ENCODE measurements at places on chromosomes 1 and 21.
A peak's percentile ranks its signal among the peaks of the same experiment; 100 is the strongest.

DNA sequence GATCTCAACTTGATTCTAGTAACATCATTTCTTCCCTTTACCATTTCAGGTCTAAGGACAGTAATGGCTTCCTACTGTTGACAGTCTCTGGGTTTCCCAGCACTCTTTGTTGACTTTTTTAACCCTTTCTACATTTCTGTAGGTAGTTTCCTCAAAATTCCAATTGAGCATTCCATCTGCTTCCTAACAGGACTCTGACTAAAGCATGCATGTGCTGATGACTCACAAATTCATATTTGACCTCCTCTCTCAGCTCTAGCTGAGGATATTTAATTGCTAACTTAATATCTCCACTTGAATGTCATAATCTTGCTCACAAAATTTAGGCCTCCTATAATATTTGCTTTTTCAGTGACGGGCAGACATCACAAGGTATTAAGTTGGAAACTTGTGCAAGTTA, 93.3 kb upstream of the ZNHIT6 start:
- no peak for DNase-seq

- DNase-seq: no peak
These were observed 97.2 kb downstream of the TBX15 start for GRCh38 chr1:118890851-118891384.

- DNase-seq: no peak
These were observed 1.3 kb downstream of the EXO1 start for GRCh38 chr1:241849345-241849695.

DNA sequence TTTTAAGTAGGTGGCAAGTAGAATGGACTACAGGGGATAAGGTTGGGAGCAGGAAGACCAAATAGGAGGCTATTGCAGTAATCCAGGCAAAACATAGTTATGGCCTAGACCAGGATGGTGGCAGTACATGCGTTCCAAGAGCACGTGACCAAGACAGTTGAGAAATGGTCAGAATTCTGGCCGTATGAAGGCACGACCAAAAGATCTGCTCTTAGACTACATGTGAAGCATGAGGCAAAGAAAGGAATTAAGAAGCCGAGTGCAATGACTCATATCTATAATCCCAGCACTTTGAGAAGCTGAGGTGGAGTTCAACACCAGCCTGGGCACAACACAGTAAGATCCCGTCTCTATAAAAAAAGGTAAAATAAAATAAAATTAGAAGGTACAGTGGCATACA, 71.3 kb downstream of the LUZP1 start:
- no peak for DNase-seq

DNA sequence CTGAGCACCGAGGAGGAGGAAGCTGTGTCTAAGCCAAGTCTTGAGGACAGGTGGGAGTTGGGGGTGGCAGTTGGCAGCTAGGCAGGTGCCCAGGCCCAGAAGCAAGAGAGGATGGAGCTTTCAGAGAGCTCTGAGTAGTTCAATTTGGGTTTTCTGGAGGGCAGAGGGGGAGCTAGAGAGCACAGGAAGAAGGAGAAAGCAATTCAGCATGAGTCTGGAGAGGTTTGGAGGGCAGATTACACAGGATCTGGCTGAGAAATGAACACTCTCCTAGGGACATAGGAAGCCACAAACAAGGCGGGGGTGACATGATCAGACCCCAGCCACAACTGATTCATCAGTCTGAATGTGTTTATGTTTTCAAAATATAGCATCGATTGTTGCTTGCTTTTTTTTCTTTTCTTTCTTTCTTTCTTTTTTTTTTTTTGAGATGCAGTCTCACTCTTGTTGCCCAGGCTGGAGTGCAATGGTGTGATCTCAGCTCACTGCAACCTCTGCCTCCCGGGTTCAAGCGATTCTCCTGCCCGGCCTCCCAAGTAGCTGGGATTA, 23.8 kb downstream of the PTPRF start:
- DNase-seq: no peak

GRCh38 chr1:70685300-70686286, 274.5 kb downstream of the CTH start:
- DNase-seq: peak; percentile 84

DNA sequence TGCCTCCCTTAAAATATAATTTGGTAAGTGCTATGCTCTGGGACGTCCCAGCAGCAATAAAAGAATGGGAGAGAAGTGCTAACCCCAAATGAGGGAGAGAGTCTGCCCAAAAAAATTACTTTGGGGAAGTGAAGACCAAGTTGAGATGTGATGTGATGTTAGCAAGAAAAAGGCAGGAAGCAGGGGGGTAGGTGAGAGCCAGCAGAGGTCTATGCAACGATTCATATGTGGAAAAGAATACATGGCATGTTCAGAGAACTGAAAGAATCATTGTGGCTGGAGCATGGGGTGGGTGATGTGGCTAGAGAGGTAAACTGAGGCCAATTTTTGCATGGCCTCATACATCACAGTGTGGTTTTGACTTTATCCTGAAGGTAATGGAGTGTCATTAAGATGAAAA, 5.6 kb upstream of the CTPS1 start:
- DNase-seq: no peak

DNA sequence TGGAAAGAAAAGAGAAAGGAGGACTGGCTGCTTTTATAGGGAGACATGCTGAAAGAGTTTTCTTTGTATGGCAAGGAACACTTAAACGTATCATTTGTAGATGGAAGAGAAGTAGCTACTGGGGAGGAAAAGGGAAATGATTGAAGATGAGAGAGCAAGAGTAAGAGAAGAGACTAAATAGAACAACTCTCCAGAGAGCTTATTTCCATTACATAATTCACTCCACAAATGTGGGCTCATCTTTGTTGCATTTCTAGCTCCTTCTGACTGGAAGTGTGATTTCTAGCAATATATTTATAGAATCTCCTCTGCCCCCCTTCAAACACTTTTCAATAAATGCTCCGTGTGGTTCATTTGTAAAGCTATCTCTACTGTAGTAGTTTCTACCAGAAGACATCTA, 71.0 kb downstream of the ST6GALNAC5 start:
- DNase-seq: no peak

DNA sequence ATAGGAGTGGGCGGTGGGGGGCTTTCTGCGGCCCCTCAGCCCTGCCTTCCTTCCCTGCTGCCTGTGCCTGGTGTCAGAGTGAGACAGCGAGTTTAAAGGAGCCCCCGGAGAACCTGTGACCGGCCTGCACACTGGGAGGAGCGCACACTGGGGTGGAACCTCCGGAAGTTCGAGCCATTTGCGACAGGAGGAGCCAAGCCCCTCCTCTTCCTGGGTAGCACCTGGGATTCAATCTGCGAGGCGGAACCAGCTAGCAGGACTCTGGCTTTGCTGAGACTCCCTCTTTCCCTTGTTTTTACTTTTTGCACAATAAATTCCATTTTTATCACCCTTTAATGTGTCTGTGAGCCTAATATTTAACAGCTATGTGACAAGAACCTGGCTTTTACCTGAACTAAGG, 540.6 kb downstream of the NPHP4 start:
- DNase-seq: no peak

- DNase-seq: no peak
These were observed 8.9 kb downstream of the CSRP1 start for GRCh38 chr1:201497935-201498509.

GRCh38 chr1:8457760-8458381, 140.0 kb downstream of the SLC45A1 start:
- DNase-seq: no peak

- no peak for DNase-seq
These were observed 1.3 kb downstream of the KAZN start for GRCh38 chr1:14599800-14600199.

DNA sequence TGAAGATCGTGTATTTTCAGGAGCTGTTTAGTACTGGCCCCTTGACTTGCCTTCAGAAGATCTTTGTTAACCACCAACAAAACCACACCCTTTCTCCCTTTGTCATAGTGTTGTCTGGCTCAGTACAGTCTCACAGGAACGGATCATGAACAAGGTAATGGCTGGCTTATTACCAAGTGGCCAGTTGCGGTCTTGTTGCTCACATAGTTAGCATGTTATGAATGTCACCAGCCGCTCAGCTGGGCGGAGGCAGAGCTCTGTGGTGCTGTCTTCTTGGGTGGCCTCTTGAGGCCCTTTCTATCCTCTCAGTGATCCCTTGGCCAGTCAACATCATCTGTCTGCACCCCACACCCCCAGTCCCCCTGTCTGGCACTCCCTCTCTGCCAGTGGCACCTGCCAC, 21.4 kb downstream of the CNIH3 start:
- no peak for DNase-seq

DNA sequence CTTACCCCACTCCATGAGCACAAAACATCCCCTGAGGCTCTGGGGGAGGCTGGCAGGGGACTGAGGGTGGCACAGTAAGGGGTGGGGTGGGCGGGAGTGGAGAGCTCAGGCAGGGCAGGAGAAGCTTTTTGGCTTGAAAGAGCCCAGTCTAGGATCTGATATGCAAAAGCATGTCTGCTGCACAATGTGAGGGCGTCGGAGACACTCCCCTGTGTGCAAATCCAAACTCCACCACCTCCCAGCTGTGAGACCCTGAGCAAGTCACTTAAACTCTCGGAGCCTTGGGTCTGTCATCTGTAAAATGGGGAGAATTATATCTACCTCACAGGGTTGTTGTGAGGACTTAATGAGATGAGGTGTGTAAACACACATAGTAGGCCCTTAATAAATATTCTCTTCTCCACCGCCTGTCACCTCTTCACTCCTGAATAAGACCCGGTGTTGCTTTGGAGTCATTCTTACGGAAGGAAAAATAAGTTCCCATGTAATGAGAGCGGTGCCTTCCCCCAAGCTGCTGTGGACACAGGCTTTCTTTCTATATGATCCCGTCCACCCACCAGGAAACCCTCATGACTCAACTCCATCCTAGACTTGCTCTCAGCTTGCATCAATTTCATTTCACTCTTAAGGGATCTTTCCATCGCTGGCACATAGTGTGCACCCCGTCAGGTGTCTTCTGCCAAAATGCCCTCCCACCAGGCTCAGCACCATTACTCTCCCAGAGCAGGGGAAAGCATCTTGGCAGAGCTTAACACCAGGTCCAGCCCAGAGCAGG, 12.5 kb downstream of the KCNN3 start:
- no peak for DNase-seq

DNA sequence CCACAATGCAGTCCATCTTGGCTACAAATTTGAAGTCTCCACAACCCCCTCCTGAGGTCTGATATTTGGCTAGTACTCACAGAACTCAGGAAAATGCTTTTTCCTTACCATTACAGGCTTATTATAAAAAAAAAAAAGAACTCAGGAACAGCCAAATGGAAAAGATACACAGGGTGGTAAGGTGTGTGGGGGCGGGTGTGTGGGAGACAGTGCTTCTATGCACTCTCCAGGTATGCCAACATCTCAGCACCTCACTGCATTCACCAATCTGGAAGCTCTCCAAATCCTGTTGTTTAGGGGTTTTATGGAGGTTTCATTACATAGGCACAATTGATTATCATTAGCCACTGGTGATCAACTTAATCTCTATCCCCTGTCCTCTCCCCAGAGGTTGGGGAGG, 126.9 kb downstream of the FAF1 start:
- DNase-seq: no peak

DNA sequence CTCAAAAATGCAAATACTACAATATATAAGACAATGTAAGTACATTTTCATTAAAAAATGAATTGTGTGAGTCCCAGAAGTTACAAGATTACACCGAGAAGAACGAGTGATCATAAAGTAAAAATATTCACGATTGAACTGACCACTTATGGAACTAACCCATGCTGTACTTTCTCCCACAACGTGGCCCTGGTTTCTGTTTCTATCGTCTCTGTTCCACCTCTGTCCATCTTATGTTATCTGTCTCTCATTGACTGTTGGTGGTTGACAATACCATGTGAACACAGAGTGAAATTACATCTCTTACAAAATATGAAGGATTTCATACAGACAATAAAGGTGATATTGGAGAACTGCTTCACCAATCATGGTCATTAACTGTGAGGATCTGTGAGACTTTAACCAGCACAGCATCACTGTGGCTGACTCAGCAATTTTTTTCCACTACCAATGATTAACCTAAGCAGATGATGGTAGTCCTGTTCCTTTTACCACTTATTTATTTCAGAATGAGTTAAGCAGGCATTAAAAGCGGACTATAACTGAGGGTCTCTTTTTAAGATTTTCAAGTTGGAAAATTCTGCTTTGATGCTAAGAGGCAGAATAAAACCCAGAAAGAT, 165.1 kb downstream of the TGFB2 start:
- DNase-seq: no peak

GRCh38 chr1:116667078-116667574, 407 bp downstream of the IGSF3 start:
- DNase-seq: no peak

GRCh38 chr1:53046930-53047329, 15.1 kb upstream of the PODN start:
- DNase-seq: peak; percentile 13

- peak; percentile 56 for DNase-seq
These were observed 63.1 kb upstream of the CD34 start for GRCh38 chr1:207973898-207974568.

DNA sequence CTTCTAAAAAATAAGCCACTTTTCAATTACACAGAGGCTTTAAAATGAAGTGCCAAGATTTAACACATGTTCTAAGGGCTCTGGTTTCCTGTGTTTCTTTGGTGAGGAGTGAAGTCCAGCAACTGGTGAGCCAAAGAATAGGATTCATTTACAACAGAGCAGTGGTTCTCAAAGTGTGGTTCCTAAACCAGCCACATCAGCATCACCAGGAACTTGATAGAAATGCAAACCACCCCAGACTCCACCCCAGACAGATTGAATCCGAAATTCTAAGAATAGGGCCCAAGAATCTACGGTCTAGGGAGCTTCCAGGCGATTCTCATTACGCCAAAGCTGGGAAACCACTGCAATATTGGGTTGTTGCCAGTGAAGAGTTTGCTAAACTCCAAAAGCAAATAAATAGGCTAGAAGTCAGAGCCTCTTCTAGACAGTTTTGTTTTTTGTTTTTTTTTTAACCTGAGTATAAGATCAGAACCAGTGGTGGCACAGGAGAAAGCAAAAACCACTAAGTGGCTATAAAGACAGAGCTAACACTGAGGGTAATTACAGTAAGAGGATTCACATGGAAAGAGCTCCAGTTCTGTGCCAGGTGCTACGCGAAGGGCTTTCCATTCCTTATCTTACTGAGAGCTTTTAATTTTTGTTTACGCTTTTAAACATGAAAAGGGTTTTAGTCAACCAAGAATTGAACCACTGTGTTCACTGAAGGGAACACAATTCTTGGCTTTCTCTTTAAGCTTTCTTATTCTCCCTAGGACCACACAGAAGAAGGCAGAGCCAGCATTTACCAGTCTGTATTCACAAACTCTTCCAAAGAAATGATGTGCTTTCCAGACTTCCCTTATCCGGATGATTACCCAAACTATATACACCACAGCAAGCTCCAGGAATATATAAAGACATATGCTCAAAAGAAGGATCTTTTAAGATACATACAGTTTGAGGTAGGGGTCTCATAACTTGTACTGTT, 42.4 kb upstream of the FMO2 start:
- no peak for DNase-seq

GRCh38 chr1:160807247-160807646, 11.3 kb downstream of the LY9 start:
- no peak for DNase-seq

- DNase-seq: no peak
These were observed 225.4 kb upstream of the NRIP1 start for GRCh38 chr21:15289896-15290841.

Data from suppressor macrophage (primary cell).